Stomach (tissue), 19 donors: ENCODE measurements at places on chromosomes 2 and 18.

DNA sequence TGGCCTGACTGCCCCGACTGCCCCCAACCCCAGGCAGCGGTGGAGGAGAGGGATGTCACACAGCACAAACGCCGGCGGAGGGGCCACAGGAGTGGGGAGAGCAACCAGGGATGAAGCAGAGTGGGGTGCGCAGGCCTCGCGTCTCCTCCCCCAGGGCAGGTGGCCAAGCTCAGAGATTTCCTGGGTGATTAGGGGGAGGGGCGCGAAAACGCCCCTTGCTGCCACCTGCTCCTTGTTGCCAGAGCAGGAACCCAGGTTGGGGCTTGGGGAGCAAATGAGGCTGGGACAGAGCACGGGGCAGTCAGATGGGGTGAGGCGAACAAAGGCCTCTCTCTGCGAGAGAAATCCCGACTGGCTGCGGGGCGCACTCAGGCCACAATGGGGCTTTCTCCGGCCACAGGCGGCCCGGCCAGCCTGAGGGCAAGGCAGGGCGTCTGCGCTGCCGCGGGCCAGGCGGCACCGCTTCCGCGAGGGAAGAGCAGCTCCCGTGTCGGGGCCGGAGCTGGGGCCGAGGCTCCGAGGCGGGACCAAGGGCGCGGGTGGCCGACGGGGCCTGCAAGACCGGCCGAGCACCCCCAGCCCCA is 11.5 kb downstream of the TEX44 start:
- peak; percentile 51 for DNase-seq

DNA sequence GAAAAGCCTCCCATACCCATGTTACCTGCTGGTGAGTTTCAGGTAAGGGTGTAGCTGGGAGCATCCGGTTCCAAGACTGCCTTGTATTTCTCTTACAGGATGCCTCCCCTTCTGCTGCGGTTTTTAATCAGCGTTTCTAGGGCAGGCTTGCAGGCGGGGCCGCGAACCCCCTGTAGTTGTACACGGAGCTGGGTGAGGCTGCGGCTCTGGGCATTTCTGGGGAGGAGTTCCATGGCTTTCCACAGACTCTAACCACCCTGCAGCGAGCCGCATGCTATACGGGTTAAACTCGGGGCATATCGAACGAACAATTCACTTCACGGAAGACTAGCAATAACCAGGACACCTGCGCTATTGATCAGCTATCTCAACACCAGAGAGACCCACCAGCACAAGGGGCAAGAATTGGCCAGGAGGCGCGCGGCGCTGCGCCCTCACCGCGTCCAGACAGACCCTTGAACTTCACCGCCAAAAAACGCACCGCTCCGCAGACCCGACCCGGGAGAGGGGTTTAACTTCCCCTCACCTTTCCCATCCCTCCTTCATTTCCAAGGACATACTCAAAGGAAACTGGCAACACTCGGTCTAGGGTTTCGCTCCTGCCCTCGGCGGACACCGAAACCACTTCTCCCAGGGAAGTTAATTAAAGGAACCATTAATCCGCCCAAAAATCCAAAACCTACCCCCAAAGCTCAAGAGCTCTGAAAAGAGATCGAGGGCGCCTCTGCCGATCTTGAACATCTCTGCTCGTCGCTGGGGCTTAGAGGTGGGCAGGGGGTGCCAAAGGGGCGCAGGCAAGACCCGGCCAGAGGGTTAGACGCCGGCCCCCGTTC is 909 bp downstream of the TGFA start:
- peak; percentile 57 for DNase-seq

DNA sequence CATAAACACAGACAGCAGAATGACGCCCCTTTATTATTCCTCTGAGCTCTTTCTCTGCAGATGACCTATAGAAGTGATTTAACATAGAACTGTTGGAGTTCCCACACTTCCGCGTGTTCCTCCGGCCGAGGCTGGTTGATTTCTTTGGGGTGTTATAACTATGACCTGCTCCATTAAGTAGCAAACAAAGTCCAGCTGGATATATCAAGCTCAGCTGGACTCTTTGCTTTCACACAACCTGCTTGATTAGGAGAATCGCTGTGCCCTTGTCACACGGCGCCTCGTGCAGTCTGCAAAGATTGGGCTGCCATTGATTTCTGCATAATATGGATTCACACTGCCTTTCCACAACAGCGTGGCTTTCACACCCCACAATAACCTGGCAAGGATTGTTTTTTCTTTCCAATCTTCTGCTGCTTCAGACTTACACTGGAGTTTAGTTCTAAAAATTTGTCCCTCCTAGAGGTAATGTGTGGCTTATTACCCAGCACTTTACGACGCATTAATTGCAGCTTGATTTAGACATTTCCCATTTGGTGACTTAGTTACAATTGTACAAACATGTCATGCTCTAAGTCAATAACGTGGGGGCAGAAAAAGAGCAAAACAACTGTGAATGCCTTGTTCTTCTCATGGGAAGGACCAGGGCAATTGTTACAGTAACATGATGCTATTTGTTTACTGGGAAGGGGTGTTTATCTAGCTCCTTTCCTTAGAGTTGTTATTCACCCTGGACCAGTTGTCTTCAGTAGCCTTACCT is 485.7 kb downstream of the TXNL1 start:
- DNase-seq = peak; percentile 41

DNA sequence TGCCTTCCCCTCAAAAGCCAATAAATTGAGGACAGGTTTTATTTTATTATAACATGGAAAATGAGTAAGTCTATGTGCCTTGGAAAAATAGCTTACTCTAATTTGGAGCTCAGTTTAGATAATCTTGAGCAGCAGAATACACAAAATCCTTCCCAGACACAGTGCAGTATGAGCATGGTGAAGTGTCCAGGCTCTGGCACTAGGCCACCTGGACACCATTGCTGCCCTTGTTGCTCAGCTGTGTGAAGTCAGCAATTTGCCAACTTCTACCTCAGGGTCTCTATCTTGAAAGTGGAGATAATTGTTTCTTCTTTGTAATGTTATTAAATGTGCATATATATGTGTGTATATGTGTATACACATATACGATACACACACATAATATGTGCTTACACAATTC is 104.9 kb upstream of the CAVIN2 start:
- no peak for DNase-seq

DNA sequence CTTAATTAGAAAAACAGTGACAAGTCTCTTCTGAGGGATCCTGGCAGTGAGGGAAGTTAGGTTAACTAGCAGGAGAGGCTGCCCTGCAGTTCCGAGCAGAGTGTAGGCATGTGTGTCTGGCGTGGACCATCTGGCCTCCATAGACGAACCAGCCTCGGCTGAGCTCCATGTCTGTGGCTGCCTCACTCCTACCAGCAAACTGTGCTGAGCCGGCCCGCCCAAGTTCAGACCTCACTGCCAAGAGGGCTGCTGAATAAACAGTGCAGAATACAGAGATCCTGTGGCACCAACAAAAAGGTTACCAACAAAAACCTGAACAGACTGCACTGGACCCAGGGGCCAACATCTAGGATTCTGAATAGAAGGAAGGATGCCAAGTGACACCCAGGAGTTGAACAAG is 27.3 kb downstream of the INO80C start:
- DNase-seq = no peak

DNA sequence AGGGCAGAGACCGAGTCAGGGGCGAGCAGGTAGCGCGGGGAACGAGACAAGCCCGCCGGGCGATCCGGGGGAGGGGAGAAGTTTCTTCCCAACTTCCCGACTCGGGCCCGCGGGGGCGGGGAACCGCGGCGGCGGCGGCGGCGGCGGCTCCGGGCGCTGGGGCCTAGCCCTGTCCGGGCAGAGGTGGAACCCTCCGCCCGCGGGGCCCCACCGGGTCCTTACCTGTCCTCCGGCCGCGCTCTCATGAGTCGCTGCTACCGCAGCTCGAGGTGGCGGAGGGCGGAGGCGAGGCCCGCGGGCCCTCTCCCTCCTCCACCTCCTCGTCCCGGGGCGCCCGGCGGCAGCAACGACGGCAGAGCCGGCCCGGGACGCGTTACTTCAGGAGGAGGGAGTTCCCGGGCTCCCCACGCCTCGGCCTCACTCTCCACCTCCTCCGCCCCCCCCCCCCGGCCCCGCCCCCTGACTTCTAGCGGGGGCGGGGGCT is at the start of gene YES1:
Gene YES1, minus strand, starts transcription at position 351 of the 484 bp plus-strand sequence. CDS start 55,415 bp downstream, outside the sequence.
- DNase-seq = peak; percentile 79

DNA sequence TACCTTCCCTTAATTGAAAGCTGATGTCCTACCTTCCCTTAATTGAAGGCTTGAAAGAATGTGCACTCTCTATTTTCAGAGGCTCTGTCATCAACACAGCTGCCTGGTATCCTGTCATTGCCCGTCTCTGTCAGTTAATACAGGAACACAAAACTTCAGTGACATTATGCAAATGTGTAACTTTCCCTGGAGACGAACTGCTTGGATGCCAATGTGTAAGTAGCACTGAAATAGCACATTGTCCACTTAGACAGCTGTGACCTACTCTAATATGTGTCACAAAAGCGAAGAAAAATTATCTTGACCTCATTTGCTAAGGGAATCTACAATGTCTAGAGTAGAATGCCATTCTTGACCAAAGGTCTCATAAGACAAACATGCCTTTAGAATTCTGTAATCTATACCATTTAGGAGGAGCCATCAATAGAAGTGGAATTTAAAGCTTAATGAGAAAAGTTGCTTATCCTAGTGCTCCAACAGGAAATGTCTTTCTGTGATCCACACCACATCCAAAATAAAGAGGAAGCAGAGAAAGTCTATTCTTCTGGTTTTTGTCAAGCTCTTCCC is 138.1 kb downstream of the BARD1 start:
- no peak for DNase-seq

GRCh38 chr2:164967781-164968228 is 12.5 kb upstream of the SLC38A11 start:
- DNase-seq = no peak

DNA sequence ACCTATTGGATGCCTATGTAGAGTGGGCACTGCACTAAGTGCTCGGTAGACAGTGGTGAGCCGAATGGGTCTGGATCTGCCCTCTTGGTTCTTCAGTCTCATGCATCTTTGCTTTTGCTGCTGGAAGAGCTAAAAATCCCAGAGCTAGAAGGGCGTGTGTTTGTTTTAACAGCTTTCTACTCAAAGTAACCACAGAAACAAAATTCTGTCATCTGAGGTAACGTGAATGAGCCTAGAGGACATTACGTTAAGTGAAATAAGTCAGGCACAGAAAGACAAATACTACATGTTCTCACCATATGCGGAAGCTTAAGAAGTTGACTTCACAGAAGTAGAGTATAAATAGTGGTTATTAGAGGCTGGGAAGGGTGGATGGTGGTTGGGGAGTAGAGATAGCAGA is 119.8 kb downstream of the PLB1 start:
- peak; percentile 55 for DNase-seq

- no peak for DNase-seq
These were observed 8.0 kb downstream of the COPS9 start for GRCh38 chr2:240127911-240128607.

DNA sequence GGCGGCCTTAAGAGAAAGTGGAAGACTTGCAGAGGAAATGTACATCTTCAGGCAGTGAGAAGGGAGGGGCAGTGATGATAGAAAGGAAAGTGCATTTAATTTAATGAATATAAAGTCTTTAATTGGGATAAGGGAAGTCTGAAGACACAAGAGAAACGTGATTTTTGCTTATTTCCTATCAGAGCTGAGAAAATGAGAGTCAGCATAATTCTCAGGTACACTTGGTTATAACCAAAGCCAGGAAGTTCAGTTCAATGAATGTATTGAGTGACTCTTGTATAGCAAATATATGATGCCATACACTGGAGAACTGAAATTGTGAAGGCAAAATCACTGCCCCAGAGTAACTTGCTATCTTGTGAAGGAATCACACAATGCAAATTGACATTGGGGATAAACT is 256.3 kb downstream of the LRRTM1 start:
- DNase-seq = no peak

- peak; percentile 55 for DNase-seq
These were observed 1.0 kb upstream of the ZNF532 start for GRCh38 chr18:58863539-58864145.

DNA sequence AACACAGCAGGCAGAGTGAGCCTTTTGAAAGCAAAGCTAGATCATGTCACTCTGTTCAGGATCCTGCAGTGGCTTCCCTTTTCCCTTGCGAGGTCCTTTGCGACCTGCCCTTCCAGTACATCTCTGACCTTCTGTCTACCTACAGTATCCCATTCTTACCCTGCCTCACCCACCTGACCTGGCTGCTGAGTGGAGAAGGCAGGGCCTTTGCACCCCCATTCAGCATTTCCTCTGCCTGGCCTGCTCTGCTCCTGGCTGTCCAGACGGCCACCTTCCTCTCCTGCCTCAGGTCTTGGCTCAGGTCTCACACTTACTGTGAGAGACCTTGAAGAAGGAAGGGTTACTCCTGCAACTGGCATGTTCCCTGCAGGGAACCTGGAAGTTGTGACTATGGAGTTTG is 77.4 kb downstream of the MAPRE2 start:
- no peak for DNase-seq

- DNase-seq = no peak
These were observed 46.9 kb upstream of the CYP20A1 start for GRCh38 chr2:203191961-203192360.

DNA sequence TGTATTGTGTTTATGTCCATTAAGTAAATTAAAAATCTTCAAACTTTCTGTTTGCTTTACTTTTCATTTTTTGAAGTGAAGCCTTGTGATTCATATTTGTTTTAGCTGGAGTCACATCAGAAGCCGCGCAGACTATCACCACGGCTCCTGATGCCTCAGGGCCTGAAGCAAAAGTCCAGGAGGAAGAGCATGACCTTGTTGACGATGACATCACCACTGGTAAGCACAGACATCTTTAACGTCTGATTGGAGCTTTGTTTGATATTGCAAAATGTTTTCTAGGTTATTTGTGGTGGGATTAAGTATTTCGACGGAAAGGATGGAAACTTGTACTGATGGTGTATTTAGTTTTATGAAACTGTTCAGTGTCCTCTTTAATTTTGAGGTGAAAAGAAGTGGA is 164.8 kb downstream of the WDR7 start:
- DNase-seq = no peak
